Stimulated activated CD8-positive, alpha-beta memory T cell treated with anti-CD3 and anti-CD28 coated beads, Interleukin-15, amount 100 ng/mL, for 4 hours (primary cell): ENCODE measurements at places on chromosomes 6 and 20.

DNA sequence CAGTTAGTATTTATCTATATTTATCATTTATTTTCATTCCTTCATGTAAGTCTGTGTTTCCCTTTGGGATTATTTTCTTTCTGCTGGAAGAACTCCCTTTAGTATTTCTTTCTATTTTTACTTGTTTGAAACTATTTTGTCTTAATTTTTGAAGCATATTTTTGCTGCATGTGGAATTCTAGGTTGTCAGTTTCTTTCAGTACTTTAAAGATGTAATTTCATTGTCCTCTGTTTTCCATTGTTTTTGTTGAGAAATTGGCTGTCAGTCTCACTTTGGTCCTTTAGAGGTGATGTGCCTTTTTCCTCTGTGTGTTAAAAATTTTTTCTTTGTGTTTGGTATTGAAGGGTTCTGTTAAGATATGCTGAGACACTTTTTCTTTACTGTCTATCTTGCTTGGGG lies 17.1 kb downstream of the RNF182 start:
- no peak for DNase-seq

GRCh38 chr6:131875647-131876046 lies 67.8 kb downstream of the ENPP1 start:
- DNase-seq = no peak

DNA sequence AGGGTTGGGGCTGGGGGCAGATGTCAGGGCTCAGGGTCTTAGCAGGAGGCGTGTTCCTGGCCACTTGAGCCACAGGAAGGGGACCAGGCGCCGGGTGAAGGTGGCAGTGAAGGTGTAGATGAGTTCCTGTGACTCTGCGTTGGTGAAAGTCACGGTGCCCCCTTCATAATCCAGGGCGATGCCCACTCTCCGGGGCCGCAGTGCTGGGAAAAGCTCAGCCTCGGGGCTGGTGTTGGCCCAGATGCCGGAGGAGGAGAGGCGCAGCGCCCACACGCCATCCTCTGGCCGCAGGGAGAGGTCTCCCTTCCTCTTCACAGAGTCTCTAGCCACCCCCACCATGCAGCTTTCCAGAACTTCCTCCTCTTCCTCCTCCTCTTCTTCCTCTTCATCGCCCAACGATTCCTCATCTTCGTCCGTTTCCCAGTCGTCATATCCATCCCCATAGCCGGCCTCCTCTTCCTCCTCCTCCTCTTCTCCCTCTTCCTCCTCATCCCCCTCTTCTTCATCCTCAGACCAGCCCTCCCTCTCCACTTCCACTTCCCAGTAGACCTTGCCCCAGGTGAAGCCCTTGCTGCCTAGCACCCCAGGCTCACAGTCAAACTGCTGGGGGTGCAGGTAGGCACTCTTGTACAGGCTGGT lies 22.6 kb downstream of the TRIM15 start:
- no peak for DNase-seq

GRCh38 chr6:63576985-63577712 lies 4.9 kb downstream of the LOC128125822 start:
- DNase-seq = no peak

- no peak for DNase-seq
Measured at GRCh38 chr6:27650620-27651370, 177.9 kb upstream of the ZNF184 start.

DNA sequence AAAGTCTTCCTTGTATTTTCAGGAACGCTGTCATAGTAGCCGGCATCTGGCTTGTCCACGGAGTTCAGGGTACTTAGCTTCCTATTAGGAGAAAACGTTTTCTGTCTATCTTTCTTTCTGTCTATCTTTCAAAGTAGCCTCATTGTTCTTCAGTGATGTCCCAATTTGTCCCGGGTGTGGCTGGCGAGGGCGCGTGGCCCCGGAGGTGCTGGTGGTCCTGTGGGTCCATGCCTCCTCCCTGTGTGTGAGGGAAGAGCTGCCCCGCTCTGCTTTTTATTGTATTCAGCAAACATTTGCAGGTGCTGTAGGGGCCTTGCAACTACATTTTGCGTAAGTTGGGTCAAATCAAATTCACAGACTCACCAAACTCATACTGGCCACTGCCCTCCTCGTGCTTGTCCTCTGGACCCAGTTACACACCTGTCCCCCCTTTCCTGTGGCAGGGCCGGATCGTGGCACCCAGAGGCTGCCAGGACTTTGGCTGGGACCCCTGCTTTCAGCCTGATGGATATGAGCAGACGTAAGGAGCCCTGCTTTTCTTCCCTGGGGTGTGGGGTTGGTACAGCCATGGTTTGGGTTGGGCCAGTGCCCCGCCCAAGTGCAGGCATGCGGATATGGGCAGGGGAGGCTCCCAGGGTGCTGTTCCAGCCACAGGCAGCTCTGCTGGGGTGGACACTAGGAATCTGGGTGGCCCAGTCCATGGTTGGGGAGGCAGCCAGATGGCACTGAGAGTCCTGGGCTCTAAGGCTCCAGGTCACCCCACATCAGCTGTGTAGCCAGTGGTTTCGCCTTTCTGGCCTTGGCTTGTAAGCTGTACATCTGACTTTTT lies 12.3 kb downstream of the ITPA start:
- no peak for DNase-seq

DNA sequence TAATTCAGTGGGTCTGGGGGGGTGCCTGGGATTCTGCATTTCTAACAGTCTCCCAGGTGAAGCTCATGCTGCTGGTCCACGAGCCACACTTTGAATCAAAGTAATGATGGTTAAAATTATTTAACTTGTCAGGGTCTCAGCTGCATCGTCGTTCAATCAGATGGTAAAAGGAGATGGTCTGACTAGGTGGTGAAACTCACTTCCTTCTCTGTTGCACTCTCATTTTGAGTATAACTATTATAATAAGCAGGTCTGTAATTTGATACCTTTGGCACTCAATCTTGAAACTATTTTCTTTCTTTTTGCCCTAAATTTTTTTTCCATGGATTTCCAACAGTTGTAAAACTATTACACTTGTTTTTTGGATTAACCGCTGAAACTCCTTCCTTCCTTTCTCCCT lies 292.5 kb downstream of the FARS2 start:
- no peak for DNase-seq

GRCh38 chr20:48965189-48965910 lies 43.8 kb downstream of the ARFGEF2 start:
- DNase-seq = no peak

- no peak for DNase-seq
Measured at GRCh38 chr6:147586044-147586443, 77.6 kb downstream of the SAMD5 start.

DNA sequence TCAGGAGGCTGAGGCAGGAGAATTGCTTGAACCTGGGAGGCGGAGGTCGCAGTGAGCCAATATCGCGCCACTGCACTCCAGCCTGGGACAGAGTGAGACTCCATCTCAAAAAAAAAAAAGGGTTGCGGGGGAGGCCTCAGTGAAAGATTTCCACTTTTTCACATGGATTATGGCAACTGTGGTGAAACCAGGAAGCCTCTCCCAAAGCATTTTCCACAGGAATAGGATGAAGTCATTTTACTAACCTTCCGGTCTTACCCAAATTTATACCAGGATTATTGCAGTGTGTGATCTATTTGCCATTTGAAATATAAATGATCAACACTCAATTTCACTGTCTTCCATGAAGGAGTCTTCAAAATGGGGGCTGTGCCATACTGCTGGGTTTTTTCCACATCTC lies 93.6 kb upstream of the FAM8A1 start:
- no peak for DNase-seq
